ENCODE measurements at places on chromosomes 6 and 20.
A peak's percentile ranks its signal among the peaks of the same experiment; 100 is the strongest.

GRCh38 chr6:110198561-110198960, 18.3 kb downstream of the CDC40 start:
- no peak for DNase-seq

DNA sequence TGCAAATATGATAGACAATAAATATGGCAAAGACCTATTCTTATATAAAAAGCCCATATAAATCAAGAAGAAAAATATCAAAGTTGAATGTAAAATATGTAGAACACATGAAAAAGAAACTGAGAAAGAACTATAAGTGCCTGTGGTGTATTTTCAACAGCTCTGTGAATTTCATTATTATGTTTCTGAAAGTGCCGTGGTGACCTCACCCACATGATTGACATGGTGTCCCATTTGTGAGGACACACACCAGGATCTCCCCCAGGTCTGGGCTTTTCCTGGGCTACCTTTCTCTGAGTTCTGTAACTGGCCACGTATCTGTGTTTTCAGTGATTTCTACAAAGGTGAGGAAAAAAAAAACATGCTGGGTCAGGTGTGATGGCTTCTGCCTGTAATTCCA, 86.7 kb downstream of the BMP6 start:
- DNase-seq: no peak

DNA sequence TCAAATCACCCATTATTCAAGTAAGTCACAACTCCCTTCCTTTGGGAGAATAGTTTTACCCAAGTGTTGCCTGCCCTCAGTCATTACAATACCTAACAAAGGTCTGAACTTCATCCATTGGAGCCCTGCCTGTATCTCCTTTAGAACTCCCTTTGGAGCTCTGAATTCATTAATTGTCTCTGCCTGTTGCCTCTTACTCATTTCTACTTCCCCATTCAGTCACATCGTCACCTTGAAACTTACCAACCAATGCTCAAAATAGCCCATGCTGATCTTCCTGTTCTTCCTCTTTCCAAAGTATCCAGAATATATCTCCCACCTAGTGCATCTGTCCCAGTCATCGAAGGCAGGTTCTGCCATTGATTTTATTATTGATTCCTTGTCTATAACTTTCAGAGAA, 120.7 kb upstream of the ADGRF1 start:
- no peak for DNase-seq

GRCh38 chr6:63537201-63537958, 34.9 kb upstream of the LOC128125822 start:
- DNase-seq: peak; percentile 29

- no peak for DNase-seq
Observed at GRCh38 chr20:63695424-63696305, 787 bp upstream of the TNFRSF6B start.

DNA sequence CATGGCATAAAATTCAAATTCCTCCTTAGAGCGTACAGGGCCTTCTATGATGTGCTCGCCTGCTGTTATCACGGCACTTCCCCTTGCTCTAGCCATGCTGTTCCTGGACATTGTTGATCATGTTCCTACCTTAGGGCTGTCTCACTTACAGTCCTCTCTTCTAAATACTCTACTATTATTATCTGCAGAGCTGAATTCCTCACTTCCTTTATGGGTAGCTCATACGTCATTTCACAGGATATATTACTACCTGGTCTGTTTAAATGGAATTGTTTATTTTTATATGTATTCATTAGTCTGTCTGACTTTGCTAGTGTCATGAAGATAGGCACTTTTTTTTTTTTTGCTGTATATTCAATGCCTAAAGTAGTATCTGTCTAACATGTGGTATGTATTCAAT, 94.7 kb upstream of the FLRT3 start:
- DNase-seq: no peak

DNA sequence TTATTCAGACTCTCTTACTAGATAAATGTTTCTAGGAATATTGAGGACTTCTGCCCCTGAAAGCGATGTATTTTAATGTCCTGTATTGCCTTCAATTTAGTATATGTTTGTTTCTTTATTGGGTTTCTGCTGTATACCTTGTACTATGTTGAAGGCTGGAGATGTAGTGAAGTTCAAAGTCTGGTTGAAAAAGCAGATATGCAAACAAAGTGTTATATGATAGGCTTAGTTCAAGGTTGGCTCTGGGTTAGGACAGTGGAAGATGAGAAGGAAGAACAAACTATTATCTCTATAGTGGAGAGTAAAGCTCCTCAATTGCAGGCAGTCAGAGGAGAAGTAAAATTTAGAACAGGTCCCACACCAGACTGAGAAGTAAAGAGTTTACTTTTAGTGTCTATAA, 36.3 kb upstream of the ADGRG6 start:
- no peak for DNase-seq

GRCh38 chr20:38343311-38344106, 2.8 kb upstream of the LBP start:
- DNase-seq: no peak

DNA sequence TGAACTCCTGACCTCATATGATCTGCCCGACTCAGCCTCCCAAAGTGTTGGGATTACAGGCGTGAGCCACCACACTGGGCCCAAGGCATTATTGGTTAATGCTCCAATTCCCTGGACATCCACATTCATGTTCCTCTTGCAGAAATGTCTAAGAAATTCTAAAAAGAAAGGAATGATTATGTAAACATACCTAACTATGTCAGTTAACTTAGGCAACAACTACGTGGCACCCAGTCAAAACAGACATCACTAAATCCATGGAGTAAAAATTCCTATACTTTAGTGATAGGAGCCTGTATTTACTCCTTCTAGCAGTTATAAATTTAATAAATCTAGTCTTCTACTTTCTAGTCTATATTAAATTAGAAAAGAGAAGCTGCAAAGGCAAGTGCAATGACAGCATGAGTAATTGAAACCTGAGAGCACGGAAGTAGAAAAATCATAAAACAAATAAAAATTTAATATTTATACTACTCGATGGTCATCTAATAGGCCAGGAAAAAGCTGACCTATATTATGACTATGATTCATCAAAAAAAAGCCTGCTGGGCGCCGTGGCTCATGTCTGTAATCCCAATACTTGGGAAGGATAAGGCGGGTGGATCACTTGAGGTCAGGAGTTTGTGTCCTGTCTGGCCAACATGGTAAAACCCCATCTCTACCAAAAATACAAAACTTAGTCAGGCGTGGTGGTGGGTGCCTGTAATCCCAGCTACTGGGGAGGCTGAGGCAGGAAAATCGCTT, 4.2 kb downstream of the AHI1 start:
- peak; percentile 57 for DNase-seq

DNA sequence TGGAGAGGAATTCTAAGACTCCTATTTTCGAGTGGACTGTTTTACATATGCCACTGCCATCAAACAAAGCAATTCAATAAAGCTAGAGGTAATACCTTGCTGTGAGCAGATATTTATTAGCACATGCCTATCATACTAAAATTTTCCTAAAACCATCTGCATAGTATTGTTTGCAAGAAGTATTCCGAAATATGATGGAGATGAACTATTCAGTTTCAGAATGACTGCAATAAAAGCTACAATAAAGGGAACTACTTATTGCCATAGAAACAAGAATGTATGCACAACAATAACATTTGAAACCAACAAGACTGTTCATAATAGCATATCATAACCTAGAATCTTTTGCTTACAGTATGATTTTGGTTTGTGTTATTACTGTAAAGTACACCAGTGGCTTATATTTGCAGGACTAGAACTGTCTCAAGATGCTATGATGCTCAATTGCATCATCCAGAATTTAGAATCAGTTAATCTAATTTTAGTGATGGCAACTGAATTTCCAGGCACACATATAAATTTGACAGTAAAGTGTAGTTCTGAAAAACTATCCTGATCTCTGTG, 144.3 kb downstream of the GRIK2 start:
- peak; percentile 46 for DNase-seq

DNA sequence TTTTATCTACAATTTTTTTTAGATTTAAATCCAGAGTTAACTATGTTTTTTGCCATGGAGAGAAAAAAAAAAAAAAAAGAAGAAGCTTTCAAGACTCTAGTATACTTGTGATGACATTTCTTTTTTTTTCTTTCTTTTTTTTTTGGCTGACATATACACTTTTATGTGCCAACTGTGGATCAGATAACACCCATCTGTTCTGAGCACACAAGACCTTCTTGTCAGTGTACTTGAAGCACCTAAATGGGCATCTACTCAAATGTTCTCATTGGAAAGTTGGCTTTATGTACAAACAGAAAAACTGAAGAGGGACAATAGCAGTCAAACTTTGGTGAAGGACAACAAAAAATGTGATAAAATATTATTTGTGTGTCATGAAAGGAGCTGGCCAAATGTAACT, 904.5 kb downstream of the GRIK2 start:
- DNase-seq: no peak

GRCh38 chr20:3728876-3729275, 3.6 kb upstream of the HSPA12B start:
- no peak for DNase-seq

DNA sequence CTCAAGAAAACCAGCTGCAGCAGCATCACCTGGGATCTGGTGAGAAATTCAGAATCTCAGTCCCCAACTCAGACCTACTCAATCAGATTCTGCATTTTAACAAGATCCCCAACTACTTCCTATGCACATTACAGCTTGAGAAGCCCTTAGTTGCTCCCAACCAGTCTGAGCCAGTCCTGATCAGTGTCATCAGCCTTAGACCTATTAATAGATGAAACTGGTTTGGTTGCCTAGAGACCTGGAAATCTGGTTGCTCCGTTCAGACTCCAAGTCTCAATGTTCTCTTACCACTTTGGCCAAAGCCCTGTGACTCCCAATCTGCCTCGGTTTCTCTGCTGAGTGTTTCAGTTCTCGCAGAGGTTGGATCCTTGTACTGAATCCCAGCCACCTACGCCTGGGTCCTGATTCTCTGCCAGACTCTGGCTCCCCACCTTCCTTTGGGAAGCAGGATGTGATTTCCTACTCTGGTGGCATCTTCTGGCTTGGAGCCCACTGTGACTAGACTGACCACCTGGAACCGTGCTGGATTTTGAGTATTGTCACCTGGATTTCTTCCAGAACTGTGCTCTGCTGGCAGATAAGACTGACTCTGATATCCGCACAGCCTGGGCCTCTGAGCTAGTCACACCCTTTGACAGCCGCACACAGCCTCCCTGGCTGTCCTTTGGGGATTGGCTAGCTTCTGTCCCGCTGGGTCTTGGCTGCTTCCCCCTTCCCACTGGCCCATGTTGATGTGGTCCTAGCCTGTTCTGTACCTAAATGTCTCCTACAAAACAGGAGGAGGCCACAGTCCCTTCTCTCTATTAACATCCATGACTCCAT, 20.3 kb upstream of the ATXN1 start:
- DNase-seq: no peak

DNA sequence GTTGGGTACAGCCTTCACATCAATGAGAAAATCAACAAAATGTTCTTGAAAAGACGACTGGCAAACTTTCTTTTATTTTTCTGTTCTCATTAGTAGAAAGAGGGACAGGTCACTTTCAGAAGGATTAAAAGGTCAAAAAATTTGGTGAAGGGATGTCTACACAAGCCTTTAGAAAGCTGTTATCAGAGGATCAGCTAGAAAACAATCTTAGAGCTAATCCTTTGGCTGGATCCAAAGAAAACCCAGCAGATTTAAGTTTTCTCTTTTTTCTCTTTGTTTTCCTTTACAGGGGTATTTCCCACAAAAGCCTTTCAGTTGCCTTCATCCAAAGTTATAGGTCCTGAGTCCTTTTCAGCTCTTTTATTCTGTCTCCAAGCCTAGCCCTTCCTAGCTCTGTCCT, 57.3 kb upstream of the EDN1 start:
- DNase-seq: no peak

DNA sequence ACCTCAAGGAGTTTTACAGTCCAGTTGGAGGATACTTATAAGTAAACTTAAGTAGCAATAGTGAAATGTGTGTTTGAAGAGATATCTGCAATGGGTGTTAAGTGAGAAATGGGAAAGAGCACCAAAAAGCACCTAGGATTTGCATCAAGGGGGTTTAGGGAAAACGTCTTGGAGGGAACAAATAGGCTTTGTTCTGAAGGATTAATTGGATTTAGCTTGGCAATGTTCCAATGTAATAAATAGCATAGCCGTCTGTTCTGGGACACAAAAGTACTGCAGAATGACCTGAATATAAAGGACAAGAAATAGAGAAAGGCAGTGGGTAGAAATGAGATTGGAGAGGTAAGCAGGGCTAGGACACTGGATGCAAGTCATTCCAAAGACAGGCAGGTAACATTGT, 2.8 kb upstream of the MYO6 start:
- DNase-seq: no peak

GRCh38 chr20:21614980-21615379, 90.5 kb upstream of the PAX1 start:
- DNase-seq: no peak

DNA sequence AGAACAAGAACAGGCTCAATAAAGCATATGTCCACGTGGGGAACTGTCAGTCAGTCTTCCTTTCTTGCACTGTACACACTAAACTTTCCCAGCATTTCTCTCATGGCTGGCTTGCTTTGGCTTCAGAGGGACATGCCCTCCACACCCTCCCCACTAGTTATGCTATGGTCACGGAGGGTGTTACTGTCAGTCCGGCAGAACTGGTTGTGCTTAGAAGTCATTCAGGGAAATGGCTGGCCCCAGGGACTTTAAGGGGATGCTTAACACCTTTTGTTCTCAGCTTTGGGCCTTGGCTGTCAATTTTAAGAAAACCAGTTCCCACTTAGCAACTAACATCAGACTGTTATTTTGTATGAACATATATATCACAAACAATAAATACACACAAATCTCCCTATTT, 55.1 kb downstream of the ELOVL5 start:
- no peak for DNase-seq

GRCh38 chr6:25009393-25009710, 73.6 kb upstream of the RIPOR2 start:
- no peak for DNase-seq

DNA sequence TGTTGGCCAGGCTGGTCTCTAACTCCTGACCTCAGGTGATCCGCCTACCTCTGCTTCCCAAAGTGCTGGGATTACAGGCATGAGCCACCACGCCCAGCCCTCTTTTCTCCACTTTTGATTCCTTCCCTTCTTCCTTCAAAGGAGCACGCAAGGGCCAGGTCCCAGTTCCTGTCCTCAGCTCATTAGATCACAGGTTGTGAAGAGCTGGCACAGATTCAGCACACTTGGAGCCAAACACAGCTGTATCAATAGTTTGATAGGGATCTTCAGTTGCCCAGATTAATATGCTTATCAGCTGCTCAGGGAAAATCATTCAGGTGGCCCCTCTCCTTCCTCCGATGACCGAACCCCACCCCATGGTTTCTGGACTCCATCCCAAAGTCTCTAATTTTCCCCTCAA, 14.4 kb upstream of the SLC22A23 start:
- DNase-seq: no peak

GRCh38 chr20:56998438-56998837, 268.0 kb downstream of the BMP7 start:
- no peak for DNase-seq

DNA sequence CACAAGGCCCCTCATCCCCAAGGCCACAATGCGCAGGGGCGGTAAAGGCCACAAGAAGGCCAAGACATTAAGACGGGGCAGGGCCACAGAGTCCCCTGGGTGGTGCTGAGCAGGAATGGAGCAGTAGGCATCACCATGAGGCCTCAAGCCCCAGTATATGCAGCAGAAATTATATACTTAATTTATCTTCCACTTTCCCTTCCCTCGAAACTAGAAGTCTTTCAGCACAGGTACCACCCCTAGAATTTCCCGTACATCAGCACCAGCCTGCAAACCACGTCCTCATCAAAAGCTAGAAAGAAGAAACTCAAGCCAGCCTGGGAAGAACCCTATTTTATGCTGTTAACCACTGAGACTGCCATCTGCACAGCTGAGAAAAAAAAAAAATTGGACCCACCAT, 89.4 kb downstream of the PLG start:
- no peak for DNase-seq

- no peak for DNase-seq
Observed at GRCh38 chr6:157398151-157398550, 17.2 kb downstream of the ZDHHC14 start.
